ENCODE measurements at places on chromosomes 12 and 14.

DNA sequence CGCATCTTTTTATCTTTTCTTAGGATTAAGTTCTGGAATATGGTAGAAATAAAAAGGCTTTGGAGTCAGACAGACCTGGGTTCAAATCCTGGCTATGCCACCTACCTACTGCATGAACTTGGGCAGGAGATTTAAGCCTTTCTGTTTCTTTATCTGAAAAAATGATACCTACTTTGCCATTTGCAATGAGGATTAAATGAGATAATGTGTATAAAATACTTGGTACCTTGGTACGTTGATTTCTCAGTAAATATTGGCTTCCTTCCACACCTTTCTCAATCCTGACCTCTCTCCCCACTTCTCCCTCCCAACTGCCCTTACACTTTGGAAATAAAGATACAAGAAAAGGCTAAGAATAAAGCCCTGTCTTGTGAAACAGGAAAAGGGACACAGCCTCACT lies 172.6 kb downstream of the PAX9 start:
- DNase-seq = no peak

GRCh38 chr12:6961278-6961694 lies 9.2 kb downstream of the PHB2 start:
- peak; percentile 84 for DNase-seq

DNA sequence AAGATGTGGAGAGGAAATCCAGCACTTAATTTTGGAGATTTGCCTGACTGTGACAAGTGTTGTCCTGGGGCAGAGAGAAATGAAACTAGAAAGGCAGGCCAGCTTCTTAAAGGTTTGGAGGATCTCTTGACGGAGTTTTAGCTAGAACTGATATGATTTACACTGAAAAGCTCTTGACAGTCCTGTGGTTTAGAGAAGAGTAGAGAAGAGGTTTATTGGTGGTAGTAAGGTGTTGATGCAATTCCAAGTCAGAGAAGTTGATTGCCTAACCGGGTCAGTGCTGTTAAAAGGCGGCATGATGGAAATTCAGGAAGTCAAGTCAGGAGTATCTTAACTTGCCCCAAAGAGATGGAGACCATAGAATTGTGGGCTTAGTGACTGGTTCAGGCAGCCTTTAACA lies 89.0 kb upstream of the TRAF3 start:
- DNase-seq = no peak

- no peak for DNase-seq
These were observed 439.5 kb downstream of the CCER1 start for GRCh38 chr12:90515199-90516175.

GRCh38 chr14:75959031-75959430 lies 22.8 kb downstream of the TGFB3 start:
- no peak for DNase-seq

DNA sequence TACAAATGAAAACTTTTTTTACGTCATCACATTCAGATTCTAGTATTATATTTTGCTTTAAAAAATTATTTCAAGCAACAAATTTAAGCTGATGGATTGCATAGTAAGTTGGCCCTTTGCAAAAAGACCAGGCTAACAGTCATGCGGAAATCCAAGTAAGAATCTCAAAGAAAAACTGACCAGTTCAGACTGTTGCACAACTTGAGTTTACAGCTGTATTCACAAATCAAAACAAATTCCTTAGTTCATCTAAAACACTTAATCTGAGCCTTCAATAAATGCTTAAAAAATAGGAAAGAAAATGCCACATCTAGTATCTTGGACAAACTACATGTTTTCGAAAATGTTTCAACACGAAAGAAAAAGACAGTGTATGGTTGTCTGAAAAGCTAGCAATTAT lies 847 bp downstream of the CCDC59 start:
- no peak for DNase-seq

- peak; percentile 68 for DNase-seq
These were observed 60.7 kb downstream of the PLEKHG3 start for GRCh38 chr14:64764641-64765520.

DNA sequence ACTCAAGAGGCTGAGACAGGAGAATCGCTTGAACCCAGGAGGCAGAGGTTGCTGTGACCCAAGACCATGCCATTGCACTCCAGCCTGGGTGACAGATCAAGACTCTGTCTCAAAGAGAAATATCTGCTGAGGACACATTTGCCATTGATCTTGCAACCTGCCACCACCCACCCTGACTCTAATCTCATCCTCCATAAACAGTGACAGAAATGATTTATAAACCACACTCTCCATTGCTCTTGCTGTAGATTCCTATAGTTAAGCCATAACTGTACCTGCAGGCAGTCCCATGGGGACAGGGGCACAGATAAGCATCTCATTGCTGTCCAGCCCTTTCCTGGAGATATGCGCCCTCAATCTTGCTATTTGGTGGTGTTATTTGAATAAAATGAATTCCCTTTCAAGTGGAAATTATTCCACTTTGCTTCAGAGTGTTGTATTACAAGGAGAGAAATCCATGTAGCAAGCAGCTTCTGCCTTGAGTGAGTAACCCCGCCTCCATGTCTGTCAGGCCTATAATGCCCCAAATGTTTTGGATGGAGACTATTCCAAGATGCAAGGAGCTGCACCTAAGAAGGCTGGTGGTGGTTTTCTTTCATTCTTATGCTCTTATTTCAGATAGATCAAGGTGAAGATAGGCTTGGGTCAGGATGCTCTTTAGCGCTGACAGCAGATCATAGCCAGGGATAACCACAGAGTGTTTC lies 3.0 kb upstream of the ZDHHC22 start:
- no peak for DNase-seq

- DNase-seq = no peak
These were observed 123.6 kb downstream of the BTG1 start for GRCh38 chr12:92022093-92022492.

DNA sequence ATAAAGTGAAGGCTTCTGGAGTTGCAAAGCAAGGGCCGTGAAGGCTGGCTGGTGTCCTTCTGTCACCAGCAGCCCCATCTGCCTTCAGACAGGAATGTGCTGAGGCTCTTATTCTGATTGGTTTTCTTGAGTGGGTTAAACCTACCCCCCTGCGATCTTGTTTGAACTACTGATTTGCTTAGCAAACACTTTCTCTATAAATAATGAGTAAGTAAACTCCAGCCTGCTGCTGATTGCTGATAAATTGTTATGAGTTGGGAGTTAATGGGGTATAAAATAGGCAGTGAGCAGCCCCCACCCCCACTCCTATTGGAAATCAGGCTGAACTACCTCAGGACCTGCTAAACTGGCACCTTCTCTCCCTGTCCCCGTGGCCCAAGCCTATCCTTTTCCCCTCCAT lies 146.1 kb upstream of the NOS1 start:
- no peak for DNase-seq

- DNase-seq = no peak
These were observed 51.5 kb downstream of the ZC3H14 start for GRCh38 chr14:88614218-88614907.

DNA sequence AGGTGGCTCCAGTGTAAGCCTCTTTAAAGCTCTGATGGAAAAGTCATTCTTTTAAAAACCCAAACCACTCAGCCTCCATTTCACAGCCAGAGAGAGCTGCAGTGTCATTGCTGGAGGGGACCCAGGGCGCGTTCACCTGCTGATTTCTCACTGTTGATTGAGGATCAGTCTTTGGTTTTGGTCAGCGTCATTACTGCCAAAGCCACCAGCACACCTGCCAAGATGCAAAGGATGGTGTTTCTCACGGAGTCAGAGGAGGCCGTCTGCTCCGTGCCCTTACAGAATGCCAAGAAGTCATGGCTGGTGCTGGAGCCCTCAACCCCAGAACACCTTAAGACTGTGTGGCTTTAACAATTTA lies 32.8 kb upstream of the BATF start:
- DNase-seq = no peak

DNA sequence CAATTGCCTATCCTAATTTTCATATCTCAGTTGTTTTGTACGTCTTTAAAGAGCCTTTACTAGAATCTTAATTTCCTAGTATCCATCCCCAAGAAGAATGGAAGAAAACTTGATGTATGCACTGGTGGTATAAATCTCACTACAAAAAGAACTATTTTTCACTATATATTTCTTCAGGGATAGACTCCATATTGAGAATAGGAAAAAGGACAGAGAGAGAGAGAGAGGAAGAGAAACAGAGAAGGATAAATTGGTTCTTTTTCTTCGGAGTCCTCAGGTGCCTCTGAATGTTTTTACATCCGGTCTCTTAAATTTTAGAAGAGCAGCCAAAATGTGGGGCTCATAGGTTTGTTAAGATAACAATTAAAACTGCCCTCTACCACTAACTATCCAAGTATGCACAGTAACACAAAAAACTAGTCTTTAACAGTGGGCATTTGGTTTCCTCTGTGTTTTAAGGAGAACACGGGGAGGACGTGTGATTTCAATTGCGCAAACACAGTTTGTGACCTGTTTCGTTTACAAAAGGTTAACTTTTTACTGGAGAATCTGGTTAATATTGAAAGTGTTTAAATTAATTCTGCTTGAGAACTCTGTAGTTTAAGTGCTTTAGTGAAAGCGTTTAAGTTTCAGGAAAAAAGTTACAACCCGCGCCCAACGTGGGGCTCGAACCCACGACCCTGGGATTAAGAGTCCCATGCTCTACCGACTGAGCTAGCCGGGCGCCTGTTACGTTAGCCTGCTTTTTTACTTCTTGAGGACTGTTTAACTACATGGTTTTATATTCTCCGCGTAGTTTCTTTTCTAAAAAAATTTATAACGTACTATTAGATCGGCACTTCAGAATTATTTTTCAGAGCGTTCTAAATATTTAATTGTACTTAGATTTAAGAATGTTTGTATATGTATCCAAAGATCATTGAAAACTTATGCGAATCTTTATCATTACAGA lies 5.1 kb upstream of the PSMA3 start:
- DNase-seq = peak; percentile 81

- no peak for DNase-seq
These were observed 139.5 kb downstream of the CHST11 start for GRCh38 chr12:104596134-104596799.

DNA sequence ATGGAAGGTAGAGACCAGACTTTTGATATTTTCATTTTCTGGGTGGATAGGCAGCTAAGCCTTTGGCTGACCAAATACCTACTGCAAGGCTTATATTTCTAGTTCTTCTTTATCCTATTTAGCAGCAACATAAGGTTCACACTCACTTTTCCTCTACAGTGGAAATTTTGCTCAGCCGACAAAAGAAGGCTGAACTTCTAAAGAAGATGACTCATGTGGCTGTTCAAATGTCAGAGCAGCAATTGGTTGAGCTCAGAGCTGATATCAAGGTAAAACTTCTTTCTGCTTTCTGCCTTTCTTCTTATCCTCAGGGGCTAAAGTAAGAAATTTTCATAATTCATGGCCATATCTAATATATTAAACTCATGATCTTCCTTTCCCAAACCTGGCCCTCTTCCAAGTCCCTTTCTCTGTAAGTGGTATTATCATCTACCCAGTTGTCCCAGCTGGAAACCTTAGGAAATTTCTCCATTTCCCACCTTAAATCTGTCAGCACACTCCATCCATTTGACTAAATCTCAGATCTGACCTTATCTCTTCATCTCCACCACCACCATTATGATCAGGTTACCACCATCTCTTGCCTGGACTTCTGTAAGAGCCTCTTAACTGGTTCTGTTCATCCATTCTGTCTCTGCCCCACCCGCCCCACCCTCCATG lies 19.8 kb upstream of the KCNH3 start:
- DNase-seq = no peak

- no peak for DNase-seq
These were observed 72.9 kb upstream of the SFSWAP start for GRCh38 chr12:131637986-131638385.

DNA sequence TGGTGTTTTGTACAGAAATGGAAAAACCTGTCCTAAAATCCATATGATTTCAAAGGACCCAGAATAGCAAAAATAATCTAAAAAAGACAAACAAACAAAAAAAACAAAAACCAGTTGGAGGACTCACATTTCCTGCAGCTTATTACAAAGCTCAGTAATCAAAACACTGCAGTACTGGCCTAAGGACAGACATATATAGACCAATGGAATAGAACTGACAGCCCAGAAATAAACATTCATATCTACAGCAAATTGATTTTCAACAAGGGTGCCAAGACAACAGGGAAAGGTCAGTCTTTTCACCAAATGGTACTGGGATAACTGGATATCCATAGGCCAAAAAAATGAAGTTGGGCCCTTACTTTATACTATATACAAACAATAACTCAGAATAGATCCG lies 55.0 kb downstream of the TAOK3 start:
- no peak for DNase-seq

DNA sequence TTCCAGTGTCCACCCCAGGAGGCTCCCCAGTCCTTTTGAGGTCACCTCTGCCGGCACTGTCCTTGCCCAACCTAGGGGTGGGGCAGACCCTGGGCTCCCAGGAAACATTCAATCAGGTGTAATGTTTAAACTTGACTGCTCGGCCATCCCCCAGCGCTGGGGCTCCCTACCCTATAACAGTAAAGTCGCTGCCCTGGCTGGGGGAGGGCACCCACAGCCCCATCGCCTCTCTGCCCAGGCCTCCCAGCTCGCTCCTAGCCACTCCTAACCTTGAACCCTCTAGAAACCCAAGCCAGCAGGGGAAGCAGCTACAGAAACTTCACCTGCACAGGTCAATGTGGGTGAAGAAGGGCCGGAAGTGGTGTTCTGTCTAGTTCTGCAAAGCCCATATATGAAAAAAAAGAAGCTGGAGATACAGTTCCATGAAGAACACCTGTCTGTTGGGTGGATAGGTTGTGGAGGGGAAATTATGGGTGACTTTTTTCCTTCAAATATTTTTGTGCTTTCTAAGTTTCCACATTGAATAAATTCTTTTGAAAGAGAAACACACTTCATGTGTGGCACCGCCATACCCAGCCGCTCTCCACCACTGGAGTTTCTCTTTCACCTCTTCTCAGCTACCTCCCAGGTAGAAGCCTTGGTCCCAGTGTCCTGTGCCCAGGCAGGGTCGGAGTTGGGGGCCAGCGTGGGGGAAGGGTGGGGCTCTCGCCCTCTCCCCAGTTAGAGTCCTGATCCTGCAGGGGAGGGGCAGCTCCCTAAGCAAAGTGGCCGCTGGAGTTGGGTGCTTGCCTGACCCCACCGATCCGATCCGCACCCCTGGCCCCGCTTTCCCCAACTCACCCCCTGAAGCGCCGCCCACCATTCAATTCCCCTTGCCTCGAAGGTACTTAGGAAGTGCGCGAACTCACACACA lies 1.1 kb downstream of the CLMN start:
- no peak for DNase-seq

- DNase-seq = no peak
These were observed 678 bp downstream of the INF2 start for GRCh38 chr14:104689881-104690711.

- DNase-seq = no peak
These were observed 6.1 kb downstream of the SDR39U1 start for GRCh38 chr14:24436355-24437019.

- no peak for DNase-seq
These were observed at the start of gene SCNN1A for GRCh38 chr12:6375269-6376078. SCNN1A (minus strand) TSS chr12:6375563; CDS start chr12:6374783, 780 bp downstream.

DNA sequence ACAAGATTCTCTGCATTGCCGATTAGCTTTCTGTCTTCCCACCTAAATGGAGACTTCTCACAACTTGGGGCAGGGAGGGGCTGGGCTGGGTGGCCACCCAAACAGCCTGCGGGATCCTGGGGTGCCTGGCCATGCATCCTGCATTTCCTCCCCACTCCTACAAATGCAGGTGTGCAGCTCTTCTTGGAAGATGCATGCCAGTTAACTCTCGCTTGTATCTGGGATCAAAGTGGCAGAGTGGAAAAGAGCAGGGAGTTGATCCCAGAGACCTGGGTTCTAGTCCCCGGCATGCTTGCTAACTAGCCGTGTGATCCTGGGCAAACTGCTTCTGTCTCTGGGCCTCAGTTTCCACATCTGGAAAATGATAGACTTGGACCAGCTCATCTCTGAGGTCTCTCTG lies 136.6 kb downstream of the TSPAN9 start:
- no peak for DNase-seq

Measured in stimulated activated CD4-positive, alpha-beta T cell treated with anti-CD3 and anti-CD28 coated beads, Interleukin-2, amount 100 ng/mL, for 48 hours (primary cell).